ENCODE measurements at places on chromosomes 16 and 17.

- DNase-seq, result no peak
Measured at GRCh38 chr16:74487634-74488495, 66.6 kb upstream of the CLEC18B start.

- DNase-seq, result no peak
Measured at GRCh38 chr17:77750427-77751043, 208.0 kb upstream of the TNRC6C start.

DNA sequence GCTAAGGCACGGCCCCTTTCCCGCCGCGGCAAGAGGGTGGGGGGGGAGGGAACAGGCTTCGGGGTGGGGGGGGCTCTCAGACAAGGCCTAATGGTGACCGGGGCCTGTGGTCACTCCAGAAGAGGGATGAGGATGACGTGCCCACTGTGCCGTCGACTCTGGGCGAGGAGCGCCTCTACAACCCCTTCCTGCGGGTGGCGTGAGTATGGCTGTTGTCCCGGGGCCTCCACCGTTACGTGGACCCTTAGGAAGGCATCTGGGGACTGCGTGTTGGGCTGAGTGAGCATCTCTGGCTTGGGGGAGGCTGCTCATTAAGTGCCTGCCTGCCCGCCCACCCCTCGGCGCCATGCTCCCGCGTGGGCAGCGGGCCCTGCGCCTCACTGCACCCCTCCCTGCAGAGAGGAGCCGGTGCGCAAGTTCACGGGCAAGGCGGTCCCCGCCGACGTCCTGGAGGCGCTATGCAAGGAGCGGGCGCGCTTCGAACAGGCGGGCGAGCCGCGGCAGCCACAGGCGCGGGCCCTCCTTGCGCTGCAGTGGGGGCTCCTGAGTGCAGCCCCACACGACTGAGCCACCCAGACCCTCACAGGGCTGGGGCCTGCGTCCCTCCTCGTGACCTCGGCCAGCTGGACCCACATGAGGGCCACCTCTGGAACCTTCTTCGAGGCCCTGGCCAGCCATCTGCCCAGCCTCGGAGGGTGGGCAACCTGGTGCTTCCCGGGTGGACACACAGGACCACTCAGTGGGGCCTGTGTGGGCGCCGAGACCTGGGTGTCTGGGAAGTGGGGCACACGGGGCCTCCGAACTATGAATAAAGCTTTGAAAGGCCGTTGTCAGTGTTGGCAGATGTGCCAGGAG is 2.2 kb downstream of the HAGHL start:
- DNase-seq, result no peak

DNA sequence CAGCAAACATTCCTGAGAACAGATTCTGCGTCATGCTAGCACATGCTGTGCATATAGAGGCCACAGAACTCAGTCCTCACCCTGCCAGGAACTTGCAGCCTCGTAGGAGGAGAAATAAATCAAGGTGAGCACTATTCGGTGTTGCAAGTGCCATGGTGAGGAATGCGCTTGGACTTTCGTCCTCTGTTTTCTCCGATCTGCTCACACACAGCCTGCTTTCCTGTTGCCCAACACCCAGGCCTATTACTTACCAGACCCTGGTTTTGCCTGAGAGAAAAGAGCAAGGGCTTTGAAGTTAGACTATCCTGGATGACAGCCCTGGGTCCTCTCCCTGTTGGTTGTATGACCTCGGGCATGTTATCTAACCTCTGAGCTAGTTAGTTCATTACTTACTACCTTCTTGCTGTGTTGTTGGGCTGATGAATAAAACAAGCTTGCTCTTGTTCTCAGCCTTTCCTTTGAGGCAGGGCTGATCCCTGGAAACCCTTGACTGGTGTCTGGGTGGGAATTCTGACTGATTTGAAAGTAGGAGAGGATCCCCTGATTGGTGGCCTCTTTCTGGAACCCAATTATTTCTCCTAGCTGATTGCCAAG is 2.9 kb downstream of the ACSF2 start:
- no peak for DNase-seq

DNA sequence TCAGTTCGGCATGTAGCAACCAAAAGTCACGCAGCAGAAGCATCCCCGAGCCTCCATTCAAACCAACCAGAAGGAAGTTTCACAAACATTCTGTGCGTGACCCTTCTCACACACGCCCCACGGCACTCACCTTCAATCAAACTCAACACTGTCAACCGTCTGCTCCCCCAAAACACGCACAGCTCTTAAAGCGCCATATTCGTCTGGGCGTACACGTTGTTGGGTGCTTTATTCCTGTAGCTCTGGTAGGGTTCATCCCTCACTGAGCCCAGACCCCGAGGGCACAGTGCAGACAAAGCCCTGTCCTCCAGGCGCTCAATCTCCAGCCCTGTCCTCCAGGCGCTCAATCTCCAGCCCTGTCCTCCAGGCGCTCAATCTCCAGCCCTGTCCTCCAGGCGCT is 2.2 kb downstream of the RAB40B start:
- DNase-seq, result no peak

DNA sequence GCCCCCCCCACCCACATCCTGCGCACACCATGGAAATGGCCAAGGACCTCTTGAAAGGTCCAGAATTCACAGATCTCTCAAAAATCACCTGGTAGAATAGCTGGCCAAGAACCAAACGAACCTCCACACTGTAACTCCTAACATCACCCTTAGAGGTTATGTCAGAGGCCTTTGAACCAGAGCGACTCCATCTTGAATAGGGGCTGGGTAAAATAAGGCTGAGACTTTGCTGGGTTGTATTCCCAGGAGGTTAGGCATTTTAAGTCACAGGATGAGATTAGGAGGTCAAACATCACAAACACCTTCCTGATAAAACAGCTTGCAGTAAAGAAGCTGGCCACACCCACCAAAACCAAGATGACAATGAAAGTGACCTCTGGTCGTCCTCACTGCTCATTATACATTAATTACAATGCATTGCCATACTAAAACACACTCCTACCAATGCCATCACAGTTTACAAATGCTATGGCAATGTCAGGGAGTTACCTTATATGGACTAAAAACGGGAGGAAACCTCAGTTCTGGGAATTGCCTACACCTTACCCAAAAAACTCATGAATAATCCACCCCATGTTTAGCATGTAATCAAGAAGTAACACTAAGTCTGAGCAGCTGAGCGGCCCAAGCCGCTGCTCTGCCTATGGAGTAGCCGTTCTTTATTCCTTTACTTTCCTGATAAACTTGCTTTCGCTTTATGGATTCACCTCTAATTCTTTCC is 34.8 kb downstream of the SYCE1L start:
- DNase-seq, result no peak

DNA sequence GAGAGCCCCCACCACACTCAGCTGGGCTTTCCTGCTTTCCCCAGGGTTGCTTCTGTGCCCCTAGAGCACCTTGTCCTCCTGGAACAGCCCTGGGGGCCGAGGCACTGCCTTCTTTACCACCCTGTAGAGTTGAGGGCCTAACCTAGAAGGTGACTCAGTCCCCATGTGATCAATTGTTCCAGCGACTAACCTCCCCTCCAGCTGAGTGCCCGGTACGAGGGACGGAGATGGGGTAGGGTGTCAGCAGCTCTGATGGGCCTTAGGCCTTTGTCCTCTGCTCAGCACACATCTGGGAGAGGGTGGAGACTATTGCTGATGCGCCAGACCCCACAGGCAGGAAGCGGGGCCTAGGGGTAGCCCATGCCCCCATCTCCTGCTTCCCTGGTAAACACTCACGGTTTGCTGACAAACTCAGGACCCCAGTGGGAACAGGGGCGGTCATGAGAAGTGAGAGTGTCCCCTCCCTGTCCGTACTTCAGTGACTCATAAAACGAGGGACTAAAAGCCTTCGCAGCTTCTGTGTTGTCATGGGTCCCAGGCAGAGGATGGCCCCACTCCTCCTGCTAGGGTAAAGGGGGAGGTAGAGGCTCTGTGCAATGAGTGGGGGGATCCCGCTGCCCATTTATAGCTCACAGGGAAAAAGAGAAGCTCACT is 33.1 kb downstream of the NECAB2 start:
- DNase-seq, result no peak

Measured in NCI-H1436 treated with DMSO at 0.1 percent for 48 hours (cell line).